ENCODE measurements at places on chromosomes 2 and 18.

DNA sequence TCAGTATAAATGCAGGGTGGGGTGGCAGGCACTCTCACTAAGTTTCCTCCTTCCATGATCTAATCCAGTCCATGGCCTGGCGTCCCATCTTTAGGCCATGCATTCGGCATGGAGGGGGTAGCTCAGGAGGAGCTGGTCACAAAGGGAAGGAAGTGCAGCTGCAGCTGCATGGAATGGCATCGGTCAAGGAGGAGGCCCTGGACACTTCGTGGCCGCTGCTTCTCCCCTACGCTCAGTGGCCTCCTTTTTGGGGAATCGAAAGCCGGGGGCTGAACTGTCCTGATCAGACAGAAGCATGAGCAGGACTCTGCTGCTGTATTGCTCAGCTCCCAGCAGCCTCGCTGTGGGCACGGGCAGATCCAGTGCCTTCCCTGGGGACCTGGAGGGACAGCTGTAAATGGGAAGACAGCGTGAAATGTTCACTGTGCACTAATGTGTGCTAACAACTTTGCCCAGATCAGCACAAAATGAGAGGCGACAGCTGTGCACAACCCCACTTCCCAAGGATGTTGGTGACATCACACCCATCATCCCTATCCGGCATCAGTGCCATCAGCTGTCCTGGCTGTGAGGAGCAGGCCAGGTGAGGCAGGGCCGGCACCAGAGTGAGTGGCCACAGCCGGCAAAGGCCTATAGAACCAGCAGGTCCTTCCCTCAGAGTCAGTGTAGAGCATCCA lies 520.1 kb upstream of the RAB6C start:
- DNase-seq = no peak

DNA sequence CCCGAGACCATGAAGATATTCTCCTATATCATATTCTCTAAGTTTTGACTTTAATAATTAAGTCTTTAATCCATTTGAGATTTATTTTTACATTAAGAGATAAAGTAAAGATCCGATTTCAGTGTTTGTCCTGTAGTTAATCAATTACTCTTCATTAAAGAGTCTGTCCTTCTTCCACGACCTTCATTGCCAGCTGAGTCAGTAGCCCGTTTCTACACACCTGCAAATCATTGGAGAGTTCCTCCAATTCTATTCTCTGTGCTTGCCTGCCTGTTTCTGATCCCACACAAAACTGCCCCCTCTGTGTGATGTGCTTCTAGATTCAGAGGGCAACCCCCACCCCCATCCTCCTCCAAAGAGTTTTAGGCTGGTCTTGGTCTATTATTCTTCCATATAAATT lies 119.2 kb downstream of the KCNF1 start:
- no peak for DNase-seq

GRCh38 chr18:56443166-56443907 lies 195.1 kb downstream of the TXNL1 start:
- DNase-seq = peak; percentile 8

- DNase-seq = no peak
These were observed 200.5 kb downstream of the EXOC6B start for GRCh38 chr2:72625366-72625765.

DNA sequence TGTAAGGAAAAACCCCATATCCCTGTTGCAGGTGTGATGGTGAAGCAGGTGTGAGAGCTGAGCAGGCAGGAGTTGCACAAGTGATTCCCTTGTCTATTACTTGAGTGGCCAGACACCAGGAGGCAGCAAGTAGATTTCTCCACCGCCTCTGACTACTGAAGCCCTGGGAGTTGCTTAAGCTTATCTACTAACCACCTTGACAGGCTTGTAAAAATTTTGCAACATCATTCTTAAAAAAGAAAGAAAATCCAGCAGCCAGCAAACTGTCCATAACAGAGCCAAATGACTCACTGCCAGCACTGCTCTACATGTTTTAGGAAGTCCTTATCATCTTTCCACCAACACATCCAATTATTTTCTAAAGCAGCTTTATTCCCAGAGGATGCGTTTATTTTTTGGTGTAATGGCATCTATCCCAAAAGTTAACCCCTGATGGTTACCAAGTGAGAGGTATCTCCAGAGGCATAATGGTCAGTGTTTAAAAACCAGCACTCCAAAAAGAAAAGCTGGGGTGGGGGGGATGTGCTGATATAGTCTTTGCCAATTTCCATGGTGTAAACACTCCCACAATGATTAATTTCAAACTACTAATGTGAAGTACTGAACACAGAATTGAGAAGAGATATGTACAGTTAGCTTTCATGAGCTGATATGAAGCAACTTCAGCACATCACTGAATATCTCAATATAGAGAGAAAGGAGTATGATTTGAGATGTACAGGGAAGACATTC lies 16.3 kb upstream of the GPR39 start:
- no peak for DNase-seq

GRCh38 chr2:32355976-32356680 lies 695 bp upstream of the BIRC6 start:
- DNase-seq = no peak

GRCh38 chr2:12402440-12403139 lies 314.1 kb upstream of the TRIB2 start:
- DNase-seq = no peak

DNA sequence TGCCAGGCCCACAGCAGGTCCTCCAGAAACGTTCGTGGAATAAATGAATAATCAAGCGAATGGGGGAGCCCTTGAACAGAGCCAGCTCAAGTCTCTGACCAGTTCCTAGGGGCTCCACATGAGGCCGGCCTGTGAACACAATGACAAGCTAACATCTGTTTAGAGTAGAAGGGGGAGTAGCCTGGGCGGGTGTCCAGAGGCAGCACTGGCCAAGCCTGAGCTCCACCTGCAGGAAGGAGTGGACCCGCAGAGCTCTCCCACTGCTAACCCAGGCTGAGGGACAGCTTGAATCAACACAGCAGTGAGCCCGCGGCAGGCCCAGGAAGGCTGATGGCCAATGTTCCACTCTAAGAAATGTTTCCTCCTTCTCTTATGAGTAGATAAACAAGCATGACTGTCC lies 234.8 kb upstream of the RAB6C start:
- DNase-seq = no peak

DNA sequence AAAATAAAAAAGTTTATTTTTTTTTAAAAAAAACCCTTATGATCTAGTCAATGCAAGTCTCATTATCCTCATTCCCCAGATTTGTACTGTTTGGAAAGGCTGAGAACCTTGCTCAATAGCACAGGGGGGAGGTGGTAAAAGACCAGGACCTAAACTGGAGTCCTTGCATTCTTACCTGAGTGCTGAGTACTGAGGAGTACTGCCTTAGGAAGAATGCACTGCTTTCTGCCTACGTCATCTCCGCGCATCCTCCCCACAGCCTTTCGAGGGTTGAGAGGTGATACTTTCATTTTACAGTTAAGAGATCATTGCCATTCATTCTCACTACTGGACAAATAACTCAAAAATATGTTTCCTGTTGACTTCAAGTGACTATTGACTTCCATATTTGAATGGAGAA lies 73.8 kb downstream of the MAP3K20 start:
- no peak for DNase-seq

DNA sequence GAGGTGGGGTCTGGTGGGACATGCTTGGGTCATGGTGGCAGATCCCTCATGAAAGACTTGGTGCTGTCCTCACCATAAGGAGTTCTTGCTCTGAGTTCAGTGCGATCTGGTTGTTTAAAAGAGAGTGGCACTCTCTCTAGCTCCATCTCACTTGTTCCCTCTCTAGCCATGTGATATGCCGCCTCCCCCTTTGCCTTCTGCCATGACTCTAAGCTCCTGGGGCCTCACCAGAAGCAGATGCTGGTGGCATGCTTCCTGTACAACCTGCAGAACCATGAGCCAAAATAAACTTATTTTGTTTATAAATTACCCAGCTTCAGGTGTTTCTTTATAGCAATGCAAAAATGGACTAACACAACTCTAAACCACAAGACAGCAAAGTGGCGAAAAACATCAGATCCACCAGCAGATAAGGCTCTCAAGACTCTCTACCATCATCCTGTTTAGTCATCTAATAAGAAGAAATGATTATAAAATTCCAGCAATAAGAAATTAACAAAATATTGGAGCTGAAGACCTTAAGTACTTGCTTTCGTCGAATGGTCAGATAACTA lies 75.5 kb downstream of the OLA1 start:
- DNase-seq = no peak

- no peak for DNase-seq
These were observed 327.1 kb upstream of the GALNT5 start for GRCh38 chr2:156930423-156930822.

DNA sequence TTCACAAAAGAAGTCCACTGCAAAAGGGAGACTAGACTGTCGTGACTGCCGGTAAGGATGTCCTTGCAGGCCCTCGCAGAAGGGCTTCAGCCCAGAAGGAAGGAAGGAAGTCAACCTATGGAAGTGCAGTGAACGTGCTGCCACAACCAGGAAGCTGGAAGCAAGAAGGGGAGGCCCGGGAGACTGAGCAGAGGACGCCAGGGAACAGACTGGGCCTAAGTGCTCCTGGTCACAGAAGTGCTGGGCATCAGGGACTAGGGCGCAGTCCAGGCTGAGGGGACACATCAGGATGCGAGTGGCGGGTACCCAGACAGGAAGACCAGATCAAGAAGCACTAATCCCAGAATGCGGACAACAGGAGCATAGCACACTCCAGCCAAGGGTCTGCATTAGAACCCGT lies 78.8 kb downstream of the PIEZO2 start:
- no peak for DNase-seq

- no peak for DNase-seq
These were observed 125.5 kb downstream of the PARD3B start for GRCh38 chr2:204670756-204671155.

DNA sequence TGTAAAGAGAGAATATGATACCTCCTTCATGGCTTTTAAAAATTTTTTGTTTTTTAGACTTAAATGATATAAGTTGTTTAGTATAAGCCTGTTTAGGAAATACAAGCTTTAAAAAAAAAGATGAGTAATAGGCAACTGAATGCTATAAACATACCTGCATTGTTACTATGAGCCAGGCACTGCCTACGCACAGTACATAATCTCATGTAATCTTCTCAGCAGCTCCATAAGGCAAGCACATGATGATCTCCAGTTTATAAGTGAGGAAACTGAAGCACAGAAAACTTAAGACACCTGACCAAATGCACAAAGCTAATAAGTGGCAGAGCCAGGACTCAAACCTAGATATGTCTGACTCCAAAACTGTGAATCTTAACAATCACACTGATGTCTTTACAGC lies 156.3 kb upstream of the SLC1A4 start:
- DNase-seq = no peak

GRCh38 chr2:29420464-29420863 lies 305.2 kb downstream of the CLIP4 start:
- no peak for DNase-seq

DNA sequence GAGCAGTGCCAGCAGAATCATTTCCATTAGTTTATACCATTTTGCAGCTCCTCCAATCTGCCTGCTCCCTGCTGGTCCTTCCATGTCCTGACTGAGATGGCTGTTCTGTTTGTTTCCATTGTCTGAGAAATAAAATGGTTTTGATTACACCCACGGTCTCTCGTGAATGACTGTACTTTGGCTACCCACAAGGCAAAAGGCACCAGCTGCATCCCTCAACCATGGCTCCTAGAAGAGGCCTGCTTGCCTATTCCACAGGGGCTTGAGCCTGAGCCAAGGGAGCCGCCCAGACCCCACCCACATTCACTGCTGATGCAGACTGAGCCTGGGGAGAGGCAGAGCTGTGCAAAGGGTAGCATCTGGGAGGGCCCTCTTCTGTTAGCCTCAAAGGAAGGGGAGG lies 31.2 kb downstream of the MARCHF4 start:
- no peak for DNase-seq

DNA sequence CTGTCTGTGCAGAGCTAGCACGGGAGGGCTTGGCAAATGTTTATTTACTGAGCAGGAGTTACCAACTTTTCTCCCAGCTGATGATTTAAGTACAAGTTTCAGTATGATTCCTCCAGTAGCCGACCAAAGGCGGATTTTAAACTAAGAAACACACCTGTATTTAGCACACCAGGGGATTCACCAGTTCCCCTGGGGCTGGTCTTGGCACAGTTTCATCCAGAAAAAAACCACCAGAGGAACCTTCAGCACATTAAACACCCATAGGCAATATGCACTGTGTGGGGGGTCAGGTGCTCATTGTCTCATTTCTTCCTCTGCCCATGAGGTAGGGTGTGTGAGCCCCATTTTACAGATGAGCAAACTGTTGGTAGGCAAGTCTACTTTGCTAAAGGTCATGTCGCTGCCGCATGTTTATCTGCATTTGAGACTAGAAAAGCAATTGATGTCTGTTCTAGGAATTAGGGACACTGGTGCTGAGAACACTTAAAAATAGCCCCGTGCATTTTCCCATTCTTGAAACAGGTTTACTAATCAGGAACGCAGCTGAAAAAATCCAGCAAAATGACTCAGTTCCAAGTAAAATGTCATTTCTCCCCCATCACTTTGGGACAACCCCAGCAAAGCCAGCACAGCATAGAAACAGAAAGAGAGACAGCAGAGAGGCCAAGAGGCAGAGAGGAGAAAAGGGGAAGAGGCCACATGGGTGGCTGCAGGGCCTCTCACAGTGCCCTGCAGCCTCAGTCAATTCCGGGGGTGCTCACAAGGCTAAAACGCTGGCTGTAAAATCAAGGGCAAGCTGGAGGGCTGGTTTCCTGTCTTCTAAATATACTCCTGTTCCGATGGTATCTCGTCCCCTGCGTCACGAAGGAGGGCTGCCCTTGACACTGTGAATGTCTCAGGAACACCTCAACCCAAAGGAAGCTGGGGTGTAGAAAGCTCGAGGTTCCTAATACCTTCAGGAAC lies 166.8 kb upstream of the ID2 start:
- DNase-seq = no peak

DNA sequence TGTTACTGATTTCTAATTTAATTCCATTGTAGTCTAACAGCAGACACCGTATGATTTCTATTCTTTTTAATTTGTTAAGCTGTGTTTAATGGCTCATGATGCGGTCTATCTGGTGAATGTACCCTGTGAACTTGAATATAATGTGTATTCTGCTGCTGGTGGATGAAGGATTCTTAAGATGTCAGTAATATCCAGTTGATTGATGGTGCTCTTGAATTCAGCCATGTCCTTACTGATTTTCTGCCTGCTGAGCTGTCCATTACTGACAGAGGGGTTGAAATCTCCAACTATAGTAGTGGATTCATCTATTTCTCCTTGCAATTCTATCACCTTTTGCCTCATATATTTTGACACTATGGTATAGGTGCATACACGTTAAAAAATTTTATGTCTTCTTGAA lies 373.3 kb upstream of the RAB12 start:
- DNase-seq = no peak

GRCh38 chr2:57146951-57147350 lies 899.7 kb upstream of the VRK2 start:
- DNase-seq = no peak
